Activated CD4-positive, alpha-beta memory T cell treated with anti-CD3 and anti-CD28 coated beads, Interleukin-2, amount 10 ng/mL, durations not matched to agents 7 days and 5 days (primary cell): ENCODE measurements at places on chromosomes 16 and 17. TPM values are rescaled to one million over a fixed set of nuclear protein-coding genes. Genes with fewer than 3 reads are reported as not detected.

The KRTAP1-5 gene
- not detected for total RNA-seq

DNA sequence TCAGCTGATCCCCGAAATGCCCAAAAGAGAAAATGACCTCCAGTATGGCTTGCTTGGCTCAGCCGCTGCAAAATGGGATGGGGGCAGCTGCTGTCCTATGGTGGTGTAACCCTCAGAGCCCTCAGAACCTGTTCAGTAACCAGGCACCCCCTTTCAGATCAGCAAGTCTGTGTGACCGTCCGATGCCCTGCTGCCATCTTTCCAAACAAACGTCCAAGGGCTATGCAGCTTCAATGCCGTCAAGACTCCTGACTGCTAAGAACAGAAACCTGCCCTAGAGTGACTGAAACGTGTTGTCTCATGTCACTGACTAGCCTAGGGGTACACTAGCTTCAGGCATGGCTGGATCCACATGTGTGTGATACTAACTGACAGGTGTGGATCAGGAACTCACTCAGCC lies 70.4 kb downstream of the GNAO1 start:
- H3K27ac ChIP-seq: peak overlapping the region; percentile 71
- H3K4me1 ChIP-seq: peaks cover 36% of the 10 kb centered on the region
- no peak for DNase-seq
- H3K4me3 ChIP-seq: no peak overlapping the region
- peaks cover 1% of the 10 kb centered on the region for H3K27me3 ChIP-seq

DNA sequence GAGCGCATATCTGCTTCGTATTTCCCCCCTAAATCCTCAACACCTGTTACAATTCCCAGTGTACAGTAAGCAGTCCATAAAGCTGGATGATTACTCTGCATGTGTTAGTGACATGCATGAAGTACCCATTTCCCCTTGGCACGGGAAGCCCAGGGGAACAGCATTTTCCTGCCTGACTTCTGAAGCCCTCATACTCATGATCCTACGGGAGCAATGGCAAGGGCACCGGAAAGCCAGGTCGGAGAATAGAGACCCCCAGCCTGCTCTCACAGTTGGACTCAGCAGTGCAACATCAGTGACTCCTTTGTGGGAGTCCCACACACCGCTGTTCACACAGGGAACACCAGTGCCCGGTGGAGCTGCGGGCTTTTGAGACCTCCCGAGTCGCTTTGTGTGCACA lies 336.9 kb downstream of the CDH13 start:
- H3K36me3 ChIP-seq: no peaks in the 10 kb centered on the region
- H3K27ac ChIP-seq: no peak overlapping the region
- H3K4me1 ChIP-seq: no peaks in the 10 kb centered on the region
- DNase-seq: no peak
- no peaks in the 10 kb centered on the region for H3K27me3 ChIP-seq

GRCh38 chr17:28550858-28551257 lies 1.6 kb downstream of the UNC119 start:
- no peaks in the 10 kb centered on the region for H3K27me3 ChIP-seq
- peaks cover 46% of the 10 kb centered on the region for H3K4me1 ChIP-seq
- peak overlapping the region; percentile 80 for H3K4me3 ChIP-seq
- no peak for DNase-seq

The SLC12A3 gene
- not detected for total RNA-seq

DNA sequence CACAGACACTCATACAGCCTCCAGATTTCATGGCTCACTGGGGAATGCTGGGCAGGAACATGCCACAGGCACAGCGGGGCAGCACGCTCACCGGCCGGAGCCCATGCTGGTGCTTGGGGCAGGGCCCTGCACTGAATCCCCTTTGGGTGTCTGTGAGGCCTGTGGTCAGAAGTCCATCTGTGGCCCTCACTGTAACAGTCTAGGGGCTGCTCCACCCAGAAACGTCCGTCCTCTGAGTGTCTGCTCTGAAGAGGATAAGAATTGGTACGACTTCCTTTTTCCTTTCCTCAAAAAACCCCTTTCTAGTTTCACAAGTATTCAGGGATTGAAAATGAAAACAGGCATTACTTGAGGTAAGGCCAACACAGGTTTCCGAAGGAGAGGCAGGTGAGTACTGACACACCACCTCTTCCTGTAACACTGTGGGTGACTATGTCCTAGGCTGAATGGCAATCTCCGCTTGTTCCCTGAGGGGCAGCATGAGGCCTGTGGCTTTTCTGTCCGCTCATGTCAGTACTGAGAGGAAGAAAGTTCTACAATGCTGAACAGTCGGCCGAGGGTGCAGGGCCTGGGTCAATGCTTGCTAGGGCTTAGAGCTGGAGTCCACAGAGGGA lies 42.5 kb downstream of the TMEM11 start:
- no peak overlapping the region for H3K4me3 ChIP-seq
- peaks cover 14% of the 10 kb centered on the region for H3K4me1 ChIP-seq
- H3K36me3 ChIP-seq: no peaks in the 10 kb centered on the region
- DNase-seq: no peak
- H3K27me3 ChIP-seq: no peaks in the 10 kb centered on the region

The GRIN2C gene
- not detected for total RNA-seq

The NUBP2 gene
- 43.5 TPM for total RNA-seq
